ENCODE measurements at places on chromosomes 4 and X.

GRCh38 chrX:147884958-147885357 lies 26.8 kb upstream of the FMR1 start:
- no peak for DNase-seq

DNA sequence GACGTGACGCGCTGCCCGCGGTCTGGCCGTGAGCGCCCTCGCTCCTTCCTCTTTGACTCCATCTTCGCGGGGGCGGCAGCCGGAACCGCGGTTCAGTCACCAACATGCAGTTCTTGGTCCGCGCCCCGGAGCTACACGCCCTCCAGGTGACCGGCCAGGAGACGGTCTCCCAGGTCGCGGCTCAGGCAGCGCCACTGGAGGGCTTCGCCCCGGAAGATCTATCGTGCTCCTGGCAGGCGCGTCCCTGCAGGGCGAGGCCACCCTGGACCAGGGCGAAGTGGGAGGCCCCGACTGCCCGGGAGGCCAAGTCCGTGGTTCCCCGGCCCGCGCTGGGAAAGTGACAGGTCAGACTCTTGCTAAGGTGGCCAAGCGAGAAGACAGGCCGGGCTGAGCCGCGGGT lies 2.9 kb downstream of the TRIML2 start:
- no peak for DNase-seq

- no peak for DNase-seq
Measured at GRCh38 chrX:119753639-119754257, 4.6 kb upstream of the SOWAHD start.

DNA sequence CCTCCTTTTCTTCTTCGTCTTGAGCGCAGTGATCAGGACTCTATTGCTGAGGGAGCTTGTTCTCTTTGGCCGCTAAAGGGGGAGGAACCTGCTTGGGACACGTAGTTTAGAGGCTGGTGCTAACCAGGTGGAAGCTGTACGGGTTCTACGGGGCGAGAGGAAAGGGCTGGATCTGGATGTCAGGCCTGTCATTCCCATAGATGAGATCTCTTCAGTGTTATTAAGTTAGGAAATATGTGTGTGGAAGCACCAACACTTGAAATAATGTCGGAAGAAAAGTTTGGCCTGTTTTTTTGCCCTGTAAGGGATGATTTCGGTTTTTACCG lies 643 bp downstream of the SRP72 start:
- peak; percentile 10 for DNase-seq

- no peak for DNase-seq
Measured at GRCh38 chr4:165627548-165627947, 245.5 kb upstream of the TLL1 start.

DNA sequence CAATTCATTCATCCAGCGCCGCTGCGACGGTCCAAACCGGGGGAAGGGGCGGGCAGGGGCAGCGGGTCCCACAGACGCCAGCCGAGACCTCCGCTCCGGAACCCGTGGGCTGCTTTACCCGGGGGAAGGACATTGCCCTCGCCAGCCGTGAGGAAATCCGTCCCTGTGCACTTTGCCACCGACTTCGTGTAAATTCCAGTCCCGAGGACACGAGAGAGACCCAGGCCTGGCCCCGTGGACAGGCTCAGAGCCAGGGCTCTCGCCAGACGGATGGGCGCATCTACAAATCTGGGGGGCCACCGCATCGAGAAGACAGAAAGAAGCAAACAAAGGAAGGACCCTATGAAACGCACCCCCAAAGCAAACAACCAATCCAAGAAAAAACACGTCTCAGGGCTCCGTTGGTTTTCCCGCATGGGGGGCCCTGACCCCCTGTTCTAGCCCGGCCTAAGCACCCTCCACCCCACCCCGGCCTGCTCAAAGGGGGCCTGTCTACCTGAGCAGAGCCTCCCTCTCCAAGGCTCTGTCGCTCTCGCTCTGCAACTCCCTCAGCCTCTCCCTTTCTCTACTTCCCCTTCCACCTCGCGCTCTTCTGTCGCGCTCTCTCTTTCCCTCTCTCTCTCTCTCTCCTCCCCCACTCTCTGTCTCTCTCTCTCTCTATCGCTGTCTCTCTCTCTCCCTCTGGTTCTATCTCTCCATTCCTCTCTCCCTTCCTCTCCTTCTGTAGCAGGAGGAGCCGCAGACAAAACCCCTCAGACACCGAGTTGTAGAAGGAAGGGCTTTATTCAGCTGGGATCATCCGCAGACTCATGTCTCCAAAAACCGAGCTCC lies 11.3 kb downstream of the FRG2 start:
- no peak for DNase-seq

DNA sequence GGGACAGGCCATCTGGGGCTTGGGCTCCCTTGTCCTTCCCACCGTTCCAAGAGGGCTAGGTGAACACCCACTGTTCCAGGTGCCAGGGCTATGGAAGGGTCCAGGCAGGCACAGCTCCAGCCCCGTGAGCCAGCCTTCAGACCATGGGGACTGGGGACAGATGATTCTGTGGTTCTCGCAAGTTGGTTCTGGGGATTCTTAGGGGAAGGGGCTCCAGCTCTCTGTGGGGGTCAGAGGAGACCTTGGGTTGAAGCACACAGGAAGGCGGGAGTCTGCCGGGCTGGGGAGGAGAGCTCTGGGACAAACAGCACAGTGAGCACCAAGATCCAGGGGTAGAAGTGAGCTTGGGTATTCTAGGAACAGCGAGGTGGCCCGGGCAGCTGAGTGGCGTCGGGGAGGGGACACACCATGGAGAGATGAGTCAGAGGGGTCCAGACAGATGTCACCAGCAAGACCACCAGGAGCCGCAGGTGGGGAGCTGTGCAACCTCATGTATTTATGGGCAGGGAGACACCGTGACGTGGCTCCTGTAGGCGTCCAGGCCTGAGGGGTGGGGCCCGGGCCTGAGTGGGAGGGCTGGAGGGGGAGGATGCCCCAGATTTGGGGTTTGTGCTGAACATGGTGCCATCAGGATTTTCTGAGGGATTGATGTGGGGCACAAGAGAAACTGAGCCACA lies 48.8 kb upstream of the HMX1 start:
- DNase-seq: no peak

- DNase-seq: no peak
Measured at GRCh38 chr4:5368426-5368825, 317.1 kb downstream of the STK32B start.

DNA sequence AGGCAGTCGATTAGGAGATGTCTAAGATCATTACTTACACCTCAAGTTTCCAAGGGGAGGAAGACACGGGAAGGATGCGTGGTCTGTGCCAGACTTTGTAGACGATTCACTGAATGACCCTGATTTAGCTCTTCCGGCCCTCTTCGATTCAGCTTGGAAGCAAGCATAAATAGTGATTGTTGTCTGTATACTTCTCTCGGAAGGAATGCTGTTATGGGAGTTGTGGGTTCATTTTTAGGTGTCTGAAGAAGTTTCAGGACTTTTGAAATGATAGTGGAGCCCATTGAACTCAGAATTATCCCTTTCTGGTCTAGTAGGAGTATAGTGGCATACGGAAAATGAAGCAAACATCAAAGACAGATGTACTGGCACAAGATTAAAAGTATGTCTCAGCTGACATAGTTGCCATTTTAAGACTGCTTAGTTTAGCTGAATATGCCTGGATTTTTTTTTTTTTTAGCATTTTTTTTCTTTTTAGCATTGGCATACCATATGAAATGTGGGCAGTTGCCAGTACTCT lies 1.0 kb upstream of the ANKRD17 start:
- DNase-seq: no peak

GRCh38 chrX:43225626-43226328 lies 430.3 kb upstream of the MAOA start:
- no peak for DNase-seq

DNA sequence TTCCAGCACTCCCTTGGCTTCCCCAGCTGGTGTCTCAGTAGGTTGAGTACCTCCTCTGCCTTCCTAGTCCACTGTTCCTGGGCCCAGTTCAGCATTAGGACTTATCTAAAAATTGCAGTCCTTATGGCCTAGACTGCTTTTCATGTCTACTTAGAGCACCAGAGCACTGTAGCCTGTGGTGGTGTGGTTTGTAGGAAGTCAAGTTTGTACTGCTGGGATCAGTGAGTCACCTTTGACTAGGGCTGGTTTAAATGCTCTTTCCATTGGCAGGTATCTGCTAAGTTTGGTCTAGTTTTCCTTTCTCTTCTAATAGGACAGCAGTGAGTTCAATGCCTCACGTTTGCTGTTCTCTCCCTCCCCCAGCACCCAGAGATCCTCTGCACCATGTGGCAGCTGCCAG lies 233.6 kb upstream of the WDFY3 start:
- no peak for DNase-seq

- no peak for DNase-seq
Measured at GRCh38 chrX:97790850-97791249, 907.1 kb downstream of the RPA4 start.

DNA sequence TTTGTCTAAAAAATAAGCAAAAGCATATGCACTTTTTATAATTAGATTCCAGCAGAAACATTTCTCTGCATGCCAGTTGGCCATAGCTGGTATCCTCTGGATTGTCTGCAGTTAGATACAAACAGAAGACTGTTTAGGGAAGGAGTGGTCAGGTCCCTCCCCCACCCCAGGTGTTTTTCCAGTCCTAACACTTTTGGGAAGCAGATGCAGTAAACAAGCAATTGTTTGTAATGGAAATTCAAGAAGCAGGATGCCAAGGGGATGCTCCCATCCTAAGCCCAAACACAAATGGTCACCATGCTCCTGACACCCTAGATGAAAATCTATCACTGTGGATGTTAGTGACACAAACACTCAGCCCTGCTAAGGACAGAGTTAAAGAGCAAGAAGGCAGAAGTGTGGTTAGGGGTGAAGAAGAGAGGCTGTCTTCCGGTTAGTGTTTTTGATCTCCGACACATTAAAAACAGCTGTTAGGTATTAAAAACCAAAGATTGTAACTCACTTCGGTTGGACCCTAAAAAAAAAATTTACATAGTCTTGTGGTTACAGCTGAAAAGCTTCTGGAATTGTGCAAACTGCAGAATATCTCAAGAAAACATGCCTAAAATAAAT lies 7.9 kb downstream of the LEF1 start:
- no peak for DNase-seq

DNA sequence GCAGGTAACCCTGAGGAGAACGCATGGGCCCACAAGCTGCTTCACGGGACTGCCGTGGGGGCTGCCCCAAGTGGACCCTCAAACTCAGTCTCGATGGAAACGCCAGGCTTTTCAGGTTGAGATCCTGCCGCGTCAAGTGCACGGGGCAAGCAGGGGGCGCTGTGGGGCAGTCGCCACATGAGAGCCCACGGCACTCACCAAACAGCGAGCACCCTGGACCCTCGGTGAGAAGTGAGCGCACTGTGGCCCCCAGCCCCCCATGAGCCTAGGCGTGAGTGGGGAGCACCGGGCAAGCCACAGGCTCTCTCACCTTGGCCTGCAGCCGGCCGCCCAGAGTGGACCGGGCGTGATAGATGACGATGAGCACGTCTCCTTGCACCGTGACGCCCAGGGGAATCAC lies 50.9 kb upstream of the CPLX1 start:
- DNase-seq: no peak

DNA sequence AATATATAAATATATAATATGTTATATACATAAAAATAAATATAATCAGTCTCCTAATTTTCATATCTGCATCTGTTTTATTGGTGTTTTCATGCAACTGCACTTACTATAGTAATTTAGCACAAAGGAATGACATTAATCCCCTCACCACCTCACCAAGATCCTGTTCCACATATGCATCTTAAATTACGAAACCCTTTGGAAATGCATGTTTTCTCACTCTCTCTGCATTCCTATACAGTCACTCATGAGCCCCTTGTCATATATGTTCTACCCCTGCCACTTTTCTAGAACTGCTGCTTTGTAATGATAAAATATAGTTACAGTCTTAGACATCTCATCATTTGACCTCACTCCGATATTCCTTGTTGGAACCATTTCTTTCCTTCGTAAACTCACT lies 728.7 kb upstream of the SLIT2 start:
- DNase-seq: no peak

- DNase-seq: no peak
Measured at GRCh38 chr4:26877406-26877805, 16.8 kb downstream of the STIM2 start.

DNA sequence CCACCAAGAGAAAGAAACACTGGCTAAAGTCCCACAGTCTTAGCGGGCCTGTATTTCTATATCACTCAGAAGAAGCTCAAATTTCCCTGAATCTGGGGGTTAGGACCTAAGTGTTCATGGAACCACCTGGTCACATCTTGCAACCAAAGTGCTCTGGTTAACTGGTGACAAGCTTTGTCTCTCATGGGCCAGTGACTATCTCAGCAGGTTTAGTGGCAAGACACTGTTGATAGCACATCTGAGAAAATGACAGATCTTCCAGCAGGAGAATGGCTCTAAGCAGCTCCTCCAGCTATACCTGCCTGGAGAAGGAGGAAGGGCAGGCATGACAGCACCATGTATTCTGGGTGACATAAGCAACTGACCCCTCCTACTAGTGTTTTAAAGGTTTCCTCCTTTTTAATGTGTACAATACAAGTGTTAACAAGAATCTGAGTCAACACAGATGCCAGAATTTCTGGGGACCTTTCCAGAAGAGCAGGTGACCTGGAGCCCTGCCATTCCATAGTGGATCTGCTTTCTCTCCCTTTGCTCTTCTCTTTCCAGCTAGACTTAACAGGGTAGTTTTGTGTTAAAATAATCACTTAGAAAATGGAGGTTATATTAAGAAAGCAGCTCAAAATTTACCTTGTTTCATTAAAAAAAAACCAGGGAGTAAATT lies 17.3 kb upstream of the QRFPR start:
- no peak for DNase-seq

- no peak for DNase-seq
Measured at GRCh38 chr4:2799224-2799911, 6.5 kb downstream of the SH3BP2 start.

DNA sequence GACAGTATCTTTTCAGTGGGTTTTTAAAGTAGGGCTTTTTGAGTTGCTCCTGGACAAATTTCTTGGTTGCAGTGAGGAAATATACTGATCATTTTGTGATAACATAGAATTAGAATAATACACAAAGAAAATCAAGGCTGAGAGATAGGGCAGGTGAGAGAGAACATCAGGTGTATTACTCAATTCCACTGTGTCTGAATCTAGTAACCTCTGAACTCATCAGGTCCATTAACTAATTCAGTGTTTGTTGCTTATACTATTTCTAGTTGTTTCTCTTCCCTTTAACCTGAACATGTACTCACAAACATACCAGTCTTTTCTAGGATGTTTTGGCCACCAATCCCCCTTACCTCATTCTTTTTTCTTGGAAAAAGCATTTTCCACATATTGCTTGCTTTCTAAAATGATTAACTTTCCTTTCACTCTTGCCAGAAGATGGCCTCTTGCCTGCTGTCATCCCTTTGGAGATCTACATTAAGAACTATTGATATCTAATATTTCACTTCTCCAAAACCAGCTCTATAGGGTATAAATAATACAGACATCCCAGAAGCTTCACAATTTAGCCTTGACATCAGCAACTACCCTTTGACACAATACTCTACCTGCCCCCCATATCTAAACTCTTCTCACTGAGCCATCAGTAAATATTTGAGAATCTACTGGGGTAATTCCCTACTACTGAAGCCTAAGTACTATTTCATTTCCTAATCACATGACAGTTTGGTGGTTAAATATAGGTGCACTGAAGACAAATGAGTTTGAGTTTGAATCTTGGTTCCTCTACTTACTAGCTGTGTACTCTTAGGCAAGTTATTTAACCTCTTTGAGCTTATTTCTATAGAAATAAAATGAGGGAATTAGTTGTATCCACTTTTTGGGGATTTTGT lies 470.8 kb upstream of the IGFBP7 start:
- DNase-seq: no peak

- no peak for DNase-seq
Measured at GRCh38 chr4:122531038-122531437, 74.5 kb upstream of the IL2 start.
